ENCODE measurements at places on chromosomes 3 and 15. TPM values are rescaled to one million over a fixed set of nuclear protein-coding genes. Genes with fewer than 3 reads are reported as not detected.
A peak's percentile ranks its signal among the peaks of the same experiment; 100 is the strongest.

GRCh38 chr3:71478568-71478967 is 105.0 kb downstream of the FOXP1 start:
- DNase-seq: peak; percentile 73

DNA sequence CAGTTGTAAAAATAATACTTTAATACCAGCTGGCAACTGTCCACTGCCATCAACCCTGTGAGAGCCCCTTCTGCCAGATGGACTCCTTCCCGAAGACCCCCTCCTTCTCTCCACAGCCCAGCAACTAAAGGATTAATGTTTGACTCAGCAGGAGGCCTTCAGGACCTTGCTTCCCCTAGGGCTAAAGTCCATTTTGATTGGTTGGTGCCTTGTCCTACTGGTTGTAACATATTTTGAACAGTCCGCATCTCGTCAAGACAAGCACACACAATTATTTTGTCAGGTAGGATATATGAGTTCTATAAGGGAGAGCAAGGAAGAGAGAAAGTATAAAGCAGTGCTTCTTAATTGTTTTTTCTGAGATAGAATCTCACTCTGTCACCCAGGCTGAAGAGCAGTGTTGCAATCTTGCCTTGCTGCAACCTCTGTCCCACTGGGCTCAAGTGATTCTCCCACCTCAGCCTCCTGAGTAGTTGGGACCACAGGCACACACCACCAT is 18.6 kb downstream of the ACOX2 start:
- DNase-seq: no peak

DNA sequence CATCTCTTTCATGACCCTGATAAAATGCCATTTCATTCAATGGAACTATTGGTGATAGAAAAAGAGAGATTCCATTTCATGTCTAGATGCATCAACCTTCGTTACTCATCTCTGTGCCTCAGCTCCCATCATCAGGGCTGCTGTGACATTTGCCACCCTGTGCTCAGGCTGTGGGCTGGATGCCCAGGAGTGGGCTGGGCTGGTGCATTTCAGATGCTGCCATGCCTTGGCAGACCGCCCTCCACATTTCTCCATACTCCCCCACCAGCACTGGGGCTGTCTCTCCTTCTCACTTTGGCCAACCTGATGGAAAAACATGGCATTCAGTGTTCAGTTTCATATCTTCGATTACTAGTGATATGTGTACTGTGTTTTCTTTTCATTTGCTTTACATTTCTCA is 59.1 kb downstream of the DNASE1L3 start:
- no peak for DNase-seq

GRCh38 chr3:159829539-159830227 is 159.0 kb upstream of the IL12A start:
- no peak for DNase-seq

DNA sequence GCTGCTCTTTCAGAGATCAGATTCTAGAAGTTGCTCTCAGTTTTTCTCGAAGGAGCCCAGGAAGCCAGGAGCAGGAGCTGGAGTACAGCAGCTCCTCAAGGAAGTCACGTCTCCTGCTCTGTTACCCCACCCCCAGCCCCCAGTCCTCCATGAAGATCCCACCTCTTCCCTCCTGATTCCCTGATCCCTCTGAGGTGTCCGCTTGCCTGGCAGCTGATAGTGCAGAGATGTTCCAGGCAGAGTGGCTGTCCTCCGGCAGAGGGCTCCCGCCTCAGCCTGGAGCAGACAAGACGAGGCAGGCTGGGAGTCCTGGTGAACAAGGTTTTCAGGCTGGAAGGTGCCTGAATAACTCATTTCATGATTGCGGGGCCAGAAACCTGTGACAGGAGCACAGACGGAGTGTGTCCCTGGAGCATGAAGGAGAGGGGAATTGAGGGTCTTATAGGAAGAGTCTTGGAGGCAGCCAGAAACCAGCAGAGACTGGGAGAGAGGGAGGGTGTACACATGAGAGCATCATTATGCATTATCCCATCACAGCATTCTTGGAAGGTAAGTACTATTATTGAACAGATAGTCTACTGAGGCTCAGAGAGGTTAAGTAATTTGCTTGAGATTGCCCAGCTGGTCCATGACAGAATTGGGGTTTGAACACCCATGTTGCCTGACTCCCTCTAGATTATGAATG is 1.2 kb downstream of the HRH1 start:
- peak; percentile 19 for DNase-seq

GRCh38 chr3:127233371-127233770 is 40.4 kb downstream of the PRR23E start:
- DNase-seq: no peak

DNA sequence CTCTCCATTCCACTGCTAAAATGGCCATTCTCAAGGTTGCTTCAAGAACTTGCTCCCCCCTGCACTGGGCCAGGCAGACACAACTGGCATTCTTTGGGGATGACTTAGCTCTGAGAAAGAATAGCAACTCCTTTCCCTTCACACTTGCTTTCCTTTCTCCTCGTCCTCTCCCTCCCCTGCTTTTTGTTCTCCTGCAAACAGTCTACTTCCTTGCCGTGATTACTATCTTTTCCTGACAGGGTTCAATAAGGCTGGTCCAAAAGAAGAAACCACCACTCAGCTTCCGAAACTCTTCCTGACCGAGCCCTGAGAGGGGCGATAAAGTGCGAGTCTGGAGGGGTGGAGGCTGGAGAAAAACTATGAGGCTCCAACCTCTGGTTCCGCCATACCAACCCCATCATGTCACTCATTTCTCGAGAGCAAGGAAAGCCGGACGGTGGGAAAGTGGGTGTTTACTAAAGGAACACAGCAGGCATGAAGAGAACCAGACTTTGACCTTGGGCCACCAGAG is 5.0 kb downstream of the AMOTL2 start:
- no peak for DNase-seq

DNA sequence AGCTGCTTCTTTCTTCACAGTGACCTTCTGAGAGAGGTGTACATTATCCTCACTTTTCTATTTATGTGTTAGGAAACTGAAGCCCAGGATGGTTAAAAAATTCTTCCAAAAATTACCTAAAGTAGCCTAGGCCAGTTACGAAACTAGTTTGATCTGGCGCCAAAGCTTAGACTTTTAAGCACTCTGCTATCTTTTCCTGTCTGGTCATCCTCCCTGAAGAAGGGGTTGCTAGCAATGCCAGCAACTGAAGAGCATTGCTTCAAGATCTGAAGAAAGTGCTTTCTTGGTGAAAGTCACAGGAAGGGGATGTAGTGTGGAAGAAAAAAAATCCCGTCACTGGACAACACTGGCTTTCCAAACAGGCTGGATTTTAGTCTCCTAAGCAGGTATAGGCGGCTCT is 618.8 kb upstream of the GRM7 start:
- DNase-seq: no peak

DNA sequence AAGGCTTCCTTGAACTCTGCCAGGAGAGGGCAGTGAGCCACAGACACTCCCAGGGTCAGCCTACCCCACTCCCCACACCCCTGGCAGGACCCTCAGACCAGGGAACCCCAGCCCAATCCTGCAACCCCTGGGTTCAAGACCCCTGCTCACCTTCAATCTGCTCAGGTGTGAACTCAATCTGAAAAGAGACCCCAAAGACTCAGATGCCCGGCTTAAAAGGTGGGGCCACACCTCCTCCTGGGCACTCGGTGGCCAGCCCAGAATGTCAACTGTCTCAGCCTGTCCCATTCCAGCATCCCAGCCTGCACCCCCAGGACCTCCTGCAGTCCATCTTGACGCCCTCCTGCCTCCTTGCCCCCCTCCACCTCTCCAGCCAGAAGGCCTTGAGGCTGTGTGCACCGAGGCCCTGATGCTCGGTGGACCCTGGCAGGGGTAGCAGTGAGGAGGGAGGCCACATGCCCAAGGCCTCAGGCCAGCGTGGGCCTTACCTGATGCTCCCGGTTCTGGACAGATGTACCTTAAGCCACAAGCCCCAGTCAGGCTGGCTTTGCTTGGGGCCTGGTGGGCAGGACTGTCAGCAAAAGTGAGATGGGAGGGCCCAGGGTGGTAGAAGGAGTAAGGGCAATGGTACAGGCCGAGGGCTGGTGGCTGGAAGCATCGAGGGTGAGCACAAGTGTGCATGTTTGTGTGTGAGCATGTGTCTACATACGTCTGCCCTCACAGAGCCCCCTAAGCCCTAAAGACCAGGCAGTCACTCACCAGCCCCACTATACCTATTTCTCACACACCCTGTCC is 2.2 kb downstream of the MYL3 start:
- no peak for DNase-seq

GRCh38 chr15:79520654-79521053 is 88.5 kb downstream of the MINAR1 start:
- no peak for DNase-seq

- peak; percentile 2 for DNase-seq
Observed at GRCh38 chr3:55405436-55405835, 81.7 kb downstream of the WNT5A start.

DNA sequence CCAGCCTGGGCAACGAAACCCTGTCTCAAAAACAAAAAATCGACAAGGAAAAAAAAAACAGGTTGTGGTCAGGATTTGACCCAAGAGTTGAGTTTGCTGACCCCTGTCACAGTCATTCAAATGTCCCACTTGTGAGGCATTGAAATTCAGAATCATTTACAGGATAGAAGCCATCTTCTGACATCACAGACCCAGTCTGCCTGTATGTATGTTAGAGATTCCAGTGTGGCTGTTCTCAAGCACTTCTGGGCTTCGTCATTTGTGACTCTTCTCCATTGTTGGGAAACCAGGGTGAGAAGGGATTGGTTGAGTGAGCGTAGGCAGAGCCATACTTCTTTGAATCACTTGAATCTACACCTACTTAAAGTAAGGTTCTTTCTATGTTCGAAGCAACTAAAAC is 57.1 kb downstream of the LMLN start:
- DNase-seq: no peak

- no peak for DNase-seq
Observed at GRCh38 chr3:144629381-144629780, 657.8 kb downstream of the DIPK2A start.

DNA sequence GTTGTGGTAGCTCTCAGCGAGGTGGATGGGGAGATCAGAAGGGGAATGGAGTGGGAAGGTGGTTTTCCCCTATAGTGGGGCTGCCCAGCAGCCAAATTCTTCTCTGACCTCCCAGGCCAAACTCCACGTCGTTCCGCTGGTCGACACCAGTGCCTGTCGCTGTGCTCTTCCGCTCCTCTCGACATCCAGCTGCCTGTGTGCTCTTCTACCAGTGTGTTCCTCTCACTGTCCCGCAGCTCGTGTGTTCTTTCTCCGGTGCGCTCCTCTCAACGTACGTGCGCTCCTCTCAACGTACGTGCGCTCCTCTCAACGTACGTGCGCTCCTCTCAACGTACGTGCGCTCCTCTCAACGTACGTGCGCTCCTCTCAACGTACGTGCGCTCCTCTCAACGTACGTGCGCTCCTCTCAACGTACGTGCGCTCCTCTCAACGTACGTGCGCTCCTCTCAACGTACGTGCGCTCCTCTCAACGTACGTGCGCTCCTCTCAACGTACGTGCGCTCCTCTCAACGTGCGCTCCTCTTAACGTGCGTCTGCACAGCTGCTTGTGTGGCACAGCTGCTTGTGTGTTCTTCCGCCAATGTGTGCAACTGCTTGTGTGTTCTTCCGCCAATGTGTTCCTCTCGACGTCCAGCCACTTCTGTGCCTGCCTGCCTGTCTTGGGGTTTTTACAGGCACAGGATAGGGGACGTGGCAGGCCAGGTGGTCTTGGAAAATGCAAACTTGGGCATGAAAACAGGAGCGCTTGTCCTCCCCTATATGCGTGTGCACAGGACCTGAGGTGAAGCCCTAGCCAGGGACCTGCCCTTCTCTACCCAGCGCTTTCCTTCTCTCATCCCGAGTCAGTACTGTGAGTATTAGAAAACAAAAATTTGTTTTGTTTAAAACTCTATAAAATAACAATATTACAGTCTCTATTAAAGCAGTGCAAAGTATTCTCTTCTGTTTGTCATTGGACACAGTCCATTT is 991.1 kb downstream of the GBE1 start:
- no peak for DNase-seq

GRCh38 chr3:171266034-171266739 is 194.0 kb downstream of the TNIK start:
- no peak for DNase-seq

GRCh38 chr15:45276831-45277230 is 24.8 kb downstream of the SLC28A2 start:
- DNase-seq: no peak

- DNase-seq: no peak
Observed at GRCh38 chr3:2961576-2961975, 148.6 kb downstream of the IL5RA start.

DNA sequence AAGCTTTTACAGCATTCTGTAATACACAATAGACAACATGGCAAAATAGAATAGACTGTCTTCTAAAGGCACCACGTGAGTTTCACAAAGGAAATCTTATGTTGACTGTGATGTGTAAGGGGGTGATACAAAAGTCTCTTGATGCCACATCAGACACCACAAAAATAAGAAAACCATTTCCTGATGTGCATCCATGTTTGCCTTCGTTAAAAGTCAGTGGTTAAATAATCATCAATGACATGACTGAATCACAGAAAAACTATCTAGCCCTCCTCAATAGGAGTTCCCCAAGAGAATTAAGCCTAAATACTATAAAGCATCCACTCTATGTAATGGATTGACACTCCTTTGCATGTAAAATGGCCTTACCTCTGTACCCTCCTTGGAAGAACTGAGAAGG is 198.6 kb upstream of the SLC2A2 start:
- DNase-seq: no peak

DNA sequence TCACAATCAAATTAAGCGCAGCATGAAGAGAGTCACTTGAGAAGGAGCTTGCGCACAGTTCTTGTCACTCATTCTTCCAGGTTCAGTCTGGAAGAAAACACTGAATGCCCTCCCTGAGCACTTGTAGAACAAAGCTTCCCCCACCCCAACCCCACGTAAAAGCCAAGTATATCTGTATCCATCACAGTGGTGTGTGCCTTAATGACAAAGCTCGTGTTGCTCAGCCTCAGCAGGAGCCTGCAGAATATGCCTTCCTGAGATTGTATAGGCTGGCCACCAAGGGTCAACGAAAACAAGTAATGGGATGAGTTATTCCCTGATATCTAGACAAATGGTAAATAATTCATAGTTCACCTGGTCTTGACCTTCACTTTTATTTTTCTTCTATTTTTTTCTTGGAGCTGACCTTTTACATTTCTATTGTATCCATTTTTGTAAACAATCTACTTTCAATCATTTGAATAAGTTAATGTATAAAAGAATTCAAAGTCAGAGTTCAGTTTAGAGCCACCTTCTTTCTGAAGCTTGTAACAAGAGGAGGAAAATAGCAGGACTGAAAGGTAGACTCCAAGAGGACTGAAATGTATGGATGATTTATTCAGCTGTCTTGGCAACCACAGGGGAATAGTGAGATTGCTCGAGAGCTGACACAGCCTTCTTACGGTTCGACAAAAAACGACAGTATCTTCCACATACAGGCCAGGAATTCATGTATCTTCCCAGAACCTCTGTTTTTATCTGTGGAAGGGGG is 405.5 kb upstream of the TPM1 start:
- DNase-seq: no peak

- DNase-seq: no peak
Observed at GRCh38 chr3:61912158-61912557, 350.8 kb downstream of the PTPRG start.

- DNase-seq: no peak
Observed at GRCh38 chr3:22937536-22937935, 265.6 kb upstream of the UBE2E2 start.

- no peak for DNase-seq
Observed at GRCh38 chr3:14451844-14452739, 49.7 kb downstream of the SLC6A6 start.

The TTLL13 gene
- total RNA-seq: 1.9 TPM

The ZNF770 gene
- total RNA-seq: 45.7 TPM

The DIS3L gene
- total RNA-seq: 22.2 TPM

The LDHAL6B gene
- total RNA-seq: not detected

The SLC2A2 gene
- not detected for total RNA-seq

The EPHB1 gene
- 1.3 TPM for total RNA-seq

The AHSG gene
- total RNA-seq: not detected

The PRSS50 gene
- total RNA-seq: 0.07 TPM

The TEX55 gene
- not detected for total RNA-seq

The CHL1 gene
- total RNA-seq: not detected

The GABRB3 gene
- total RNA-seq: 0.07 TPM

Data from activated T-cell treated with anti-CD3 and anti-CD28 coated beads, Interleukin-2, amount 50 U/mL, for 72 hours (primary cell).